Islet precursor cell (in vitro differentiated cells): ENCODE measurements at places on chromosomes 6 and 20.

- DNase-seq, result no peak
These were observed 37.5 kb upstream of the MRPS18A start for GRCh38 chr6:43724914-43725642.

GRCh38 chr20:22810626-22811569 is 224.2 kb upstream of the SSTR4 start:
- no peak for DNase-seq

DNA sequence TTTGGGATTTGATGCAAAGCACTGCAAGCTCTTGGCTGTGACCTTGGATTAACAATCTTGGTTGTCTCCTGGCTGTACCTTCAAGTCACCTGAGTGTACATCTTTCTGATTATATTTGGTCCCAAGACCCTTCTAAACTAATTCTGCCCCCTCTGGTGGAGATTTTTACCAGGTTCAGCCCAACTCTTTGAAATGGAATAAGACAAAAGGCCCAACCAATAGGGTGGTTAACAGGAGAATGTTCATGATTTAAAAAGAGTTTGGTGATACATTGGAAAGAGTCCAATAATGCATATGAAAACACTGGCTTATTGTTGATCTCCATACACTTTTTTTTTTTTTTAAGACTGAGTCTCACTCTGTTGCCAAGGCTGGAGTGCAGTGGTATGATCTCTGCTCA is 77.5 kb upstream of the CD83 start:
- DNase-seq, result no peak

GRCh38 chr20:43695571-43695970 is 28.7 kb downstream of the MYBL2 start:
- DNase-seq, result no peak
